ENCODE measurements at places on chromosomes 11 and 22.

DNA sequence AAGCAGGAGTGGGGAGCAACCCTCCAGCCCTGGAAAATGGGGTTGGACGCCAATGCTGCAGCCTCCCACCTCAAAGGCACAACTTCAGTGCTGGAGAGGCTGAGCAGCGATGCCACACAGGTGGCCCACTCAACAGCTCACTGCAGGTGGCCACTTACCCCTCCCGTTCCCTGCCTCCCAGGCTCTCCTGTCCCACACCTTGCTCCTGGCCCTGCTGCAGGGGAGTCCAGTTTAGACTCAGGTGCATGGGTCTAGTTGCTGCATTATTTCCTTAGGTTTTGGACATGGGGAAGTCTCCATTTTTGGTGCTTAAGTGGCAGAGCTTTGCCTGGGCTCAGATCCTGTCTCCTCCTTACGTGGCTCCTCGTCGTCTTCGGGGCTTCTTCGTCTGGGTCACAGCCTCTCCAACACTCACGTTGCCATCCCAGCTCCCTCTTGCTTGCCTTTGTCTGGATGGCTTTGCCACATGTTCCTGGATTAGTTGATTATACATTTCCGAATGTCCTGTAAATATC lies 898.3 kb downstream of the BRD1 start:
- no peak overlapping the region for H3K27ac ChIP-seq
- H3K36me3 ChIP-seq = no peaks in the 10 kb centered on the region
- H3K27me3 ChIP-seq = peaks cover 16% of the 10 kb centered on the region
- no peaks in the 10 kb centered on the region for H3K4me1 ChIP-seq
- no peak for DNase-seq
- no peak overlapping the region for H3K4me3 ChIP-seq

- no peaks in the 10 kb centered on the region for H3K27me3 ChIP-seq
- no peak overlapping the region for H3K27ac ChIP-seq
- no peak for DNase-seq
- no peak overlapping the region for H3K4me3 ChIP-seq
- no peaks in the 10 kb centered on the region for H3K36me3 ChIP-seq
- H3K4me1 ChIP-seq = peaks cover 8% of the 10 kb centered on the region
Measured at GRCh38 chr22:20423906-20424551, 13.6 kb downstream of the SCARF2 start.

- no peaks in the 10 kb centered on the region for H3K27me3 ChIP-seq
- no peaks in the 10 kb centered on the region for H3K36me3 ChIP-seq
- H3K27ac ChIP-seq = no peak overlapping the region
- no peak for DNase-seq
Measured at GRCh38 chr11:75100314-75100713, 3.6 kb upstream of the OR2AT4 start.

GRCh38 chr22:26267856-26268255 lies 98.6 kb downstream of the SEZ6L start:
- no peak for DNase-seq
- no peaks in the 10 kb centered on the region for H3K4me1 ChIP-seq
- no peaks in the 10 kb centered on the region for H3K36me3 ChIP-seq
- no peak overlapping the region for H3K27ac ChIP-seq
- peaks cover 63% of the 10 kb centered on the region for H3K27me3 ChIP-seq
- H3K4me3 ChIP-seq = no peak overlapping the region

- no peak for DNase-seq
- H3K4me1 ChIP-seq = 0 out of 2 replicates have a peak, but pooled peaks cover 2% of the 10 kb centered on the region
Measured at GRCh38 chr22:50114221-50115021, 24.6 kb downstream of the MOV10L1 start.

DNA sequence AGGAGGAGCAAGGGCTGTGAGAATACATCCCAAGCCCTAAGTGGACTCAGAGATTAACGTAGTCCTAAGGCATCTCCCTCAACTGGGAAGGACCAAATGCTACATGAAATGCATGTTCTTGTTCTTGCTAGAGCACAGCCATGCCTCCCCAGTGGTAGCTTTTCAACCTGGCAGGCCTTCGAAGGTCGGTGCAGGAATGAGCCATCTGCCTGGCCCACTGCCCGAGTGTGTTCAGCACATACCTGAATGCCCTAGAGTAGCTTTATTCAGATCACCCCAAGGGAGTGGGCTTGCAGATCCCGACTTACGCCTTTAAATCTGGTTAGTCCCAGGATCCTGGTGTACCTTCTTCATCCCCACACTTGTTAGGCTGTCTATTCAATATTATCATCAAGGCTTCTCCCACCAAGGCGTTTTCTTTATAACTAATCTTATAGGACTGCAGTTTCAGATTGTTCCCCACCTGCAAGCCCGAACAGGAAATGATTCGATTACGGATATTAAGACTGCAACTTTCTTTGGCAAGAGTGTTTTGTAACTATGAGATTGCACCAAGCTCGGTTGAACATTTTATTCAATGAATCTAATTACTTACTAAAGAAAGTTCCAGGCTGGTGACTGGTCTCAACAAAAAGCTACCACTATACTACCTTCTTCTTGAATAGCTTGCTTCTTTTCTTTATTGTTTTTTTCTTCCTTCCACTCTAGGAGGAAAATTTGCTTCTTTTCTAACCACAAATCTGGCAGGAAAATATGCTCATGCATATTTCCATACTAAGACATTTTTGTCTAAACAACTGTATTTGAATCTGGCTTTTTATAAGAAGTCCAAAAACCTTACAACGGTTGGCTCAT lies 115.6 kb downstream of the SGSM3 start:
- no peak for DNase-seq
- H3K27ac ChIP-seq = no peak overlapping the region
- no peak overlapping the region for H3K4me3 ChIP-seq

- H3K27me3 ChIP-seq = no peaks in the 10 kb centered on the region
- H3K4me1 ChIP-seq = no peaks in the 10 kb centered on the region
- H3K27ac ChIP-seq = no peak overlapping the region
Measured at GRCh38 chr22:22666307-22667091, 22.1 kb downstream of the GGTLC2 start.

- H3K27me3 ChIP-seq = no peaks in the 10 kb centered on the region
- H3K4me1 ChIP-seq = peaks cover 42% of the 10 kb centered on the region
- no peak for DNase-seq
- peak overlapping the region; percentile 88 for H3K27ac ChIP-seq
Measured at GRCh38 chr11:405954-406795, 8.6 kb downstream of the SIGIRR start.

- H3K27ac ChIP-seq = no peak overlapping the region
- no peaks in the 10 kb centered on the region for H3K27me3 ChIP-seq
- DNase-seq = no peak
- H3K4me3 ChIP-seq = no peak overlapping the region
- no peaks in the 10 kb centered on the region for H3K4me1 ChIP-seq
- H3K36me3 ChIP-seq = no peaks in the 10 kb centered on the region
Measured at GRCh38 chr22:23498811-23499798, 81.0 kb downstream of the IGLL1 start.

- no peak overlapping the region for H3K4me3 ChIP-seq
- no peaks in the 10 kb centered on the region for H3K36me3 ChIP-seq
- no peak overlapping the region for H3K27ac ChIP-seq
- H3K4me1 ChIP-seq = peaks cover 4% of the 10 kb centered on the region
- DNase-seq = no peak
Measured at GRCh38 chr11:73233692-73234470, 15.8 kb downstream of the P2RY2 start.

- H3K4me1 ChIP-seq = peaks cover 11% of the 10 kb centered on the region
- no peak for DNase-seq
- no peak overlapping the region for H3K4me3 ChIP-seq
- H3K36me3 ChIP-seq = peaks cover 7% of the 10 kb centered on the region
- H3K27me3 ChIP-seq = no peaks in the 10 kb centered on the region
Measured at GRCh38 chr11:69366591-69366990, 72.6 kb downstream of the MYEOV start.

- no peak overlapping the region for H3K27ac ChIP-seq
- no peaks in the 10 kb centered on the region for H3K36me3 ChIP-seq
- peak; percentile 48 for DNase-seq
Measured at GRCh38 chr11:74570266-74571061, 21.9 kb upstream of the POLD3 start.

DNA sequence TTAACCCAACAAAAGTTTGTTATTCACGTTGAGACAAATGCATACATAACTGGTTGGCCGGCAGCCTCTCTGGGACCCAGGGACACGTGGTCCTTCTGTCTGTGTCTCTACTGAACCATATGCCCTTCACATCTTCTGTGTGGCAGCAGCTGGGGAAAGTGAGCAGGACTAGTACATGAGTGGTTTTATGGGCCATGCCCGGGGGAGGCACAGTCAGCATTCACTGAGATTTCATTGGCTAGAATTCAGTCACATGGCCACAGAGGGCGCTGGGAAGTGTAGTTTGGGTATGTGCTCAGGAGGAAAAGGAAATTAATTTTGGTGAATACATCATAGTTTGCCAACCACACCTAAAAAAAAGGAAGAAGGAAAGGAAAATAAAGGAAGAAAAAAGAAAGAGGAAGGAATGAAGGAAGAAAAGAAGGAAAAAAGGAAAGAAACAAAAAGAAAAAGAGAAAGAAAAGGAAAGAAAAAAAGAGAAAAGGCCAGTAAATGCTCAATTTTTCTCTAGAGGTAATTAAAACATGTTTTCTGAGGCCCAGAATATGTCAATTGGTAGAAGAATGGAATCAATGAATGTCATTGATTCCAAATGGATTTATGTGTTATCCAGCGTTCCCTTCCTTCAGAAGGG lies 55.9 kb upstream of the KIRREL3 start:
- no peak for DNase-seq
- no peak overlapping the region for H3K27ac ChIP-seq
- H3K36me3 ChIP-seq = no peaks in the 10 kb centered on the region
- no peaks in the 10 kb centered on the region for H3K4me1 ChIP-seq
- H3K27me3 ChIP-seq = no peaks in the 10 kb centered on the region
- no peak overlapping the region for H3K4me3 ChIP-seq

DNA sequence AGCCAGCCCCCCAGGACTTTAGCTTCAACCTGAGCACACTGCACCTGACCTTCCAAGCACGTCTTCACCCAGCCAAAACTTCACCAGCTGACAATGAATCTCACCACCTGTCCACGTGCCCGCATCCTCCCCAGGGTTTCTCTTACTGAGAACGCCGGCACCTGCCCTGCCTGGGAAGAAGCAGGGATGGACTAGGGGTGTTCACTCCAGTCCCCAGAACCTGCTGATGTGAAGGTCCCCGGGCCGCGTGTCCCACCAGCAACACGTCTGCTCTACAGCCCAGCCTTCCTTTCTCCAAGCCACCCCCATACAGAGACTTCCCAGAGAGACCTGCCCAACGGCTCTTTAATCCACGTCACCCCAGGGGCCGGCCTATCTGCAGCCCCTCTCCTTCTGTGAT lies 12.8 kb downstream of the CPT1A start:
- no peak for DNase-seq
- H3K27ac ChIP-seq = no peak overlapping the region
- H3K4me1 ChIP-seq = peaks cover 9% of the 10 kb centered on the region

DNA sequence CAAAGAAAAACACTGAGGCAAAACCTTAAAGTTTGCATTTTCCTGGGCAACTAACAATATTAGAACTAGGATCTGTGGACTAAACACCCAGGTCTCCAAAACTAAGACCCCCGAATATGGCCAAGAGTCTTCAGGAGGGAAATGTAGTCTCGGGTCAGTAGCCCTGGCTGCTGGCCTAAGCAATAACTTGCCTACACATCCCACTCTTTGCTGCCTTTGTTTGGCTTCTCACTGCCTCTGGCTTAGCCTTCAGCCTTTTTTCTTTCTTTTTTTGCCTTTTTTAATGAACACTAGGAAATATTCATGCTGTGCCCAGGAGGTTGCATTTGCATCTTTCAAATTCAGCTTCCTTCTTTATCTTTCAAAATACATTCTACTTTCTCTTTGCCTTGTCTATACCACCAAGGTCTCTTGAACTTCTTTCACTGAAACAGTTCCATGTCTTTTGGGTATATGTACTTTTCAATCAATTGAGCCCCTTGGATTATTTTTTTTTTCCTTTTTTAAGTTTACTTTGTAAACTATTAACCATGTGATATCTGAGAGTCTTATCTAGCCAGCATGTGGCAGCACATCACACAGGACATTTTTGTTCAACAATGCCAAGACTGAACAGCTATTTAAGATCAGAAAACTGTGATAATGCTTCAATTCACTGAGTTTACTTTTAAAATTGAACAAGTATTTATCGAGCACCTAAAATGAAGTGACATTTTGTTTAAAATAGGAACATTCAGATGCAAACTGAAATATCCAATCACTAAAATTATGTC lies 165.0 kb upstream of the TRPC6 start:
- no peaks in the 10 kb centered on the region for H3K27me3 ChIP-seq
- no peaks in the 10 kb centered on the region for H3K36me3 ChIP-seq
- DNase-seq = no peak
- H3K4me1 ChIP-seq = no peaks in the 10 kb centered on the region

DNA sequence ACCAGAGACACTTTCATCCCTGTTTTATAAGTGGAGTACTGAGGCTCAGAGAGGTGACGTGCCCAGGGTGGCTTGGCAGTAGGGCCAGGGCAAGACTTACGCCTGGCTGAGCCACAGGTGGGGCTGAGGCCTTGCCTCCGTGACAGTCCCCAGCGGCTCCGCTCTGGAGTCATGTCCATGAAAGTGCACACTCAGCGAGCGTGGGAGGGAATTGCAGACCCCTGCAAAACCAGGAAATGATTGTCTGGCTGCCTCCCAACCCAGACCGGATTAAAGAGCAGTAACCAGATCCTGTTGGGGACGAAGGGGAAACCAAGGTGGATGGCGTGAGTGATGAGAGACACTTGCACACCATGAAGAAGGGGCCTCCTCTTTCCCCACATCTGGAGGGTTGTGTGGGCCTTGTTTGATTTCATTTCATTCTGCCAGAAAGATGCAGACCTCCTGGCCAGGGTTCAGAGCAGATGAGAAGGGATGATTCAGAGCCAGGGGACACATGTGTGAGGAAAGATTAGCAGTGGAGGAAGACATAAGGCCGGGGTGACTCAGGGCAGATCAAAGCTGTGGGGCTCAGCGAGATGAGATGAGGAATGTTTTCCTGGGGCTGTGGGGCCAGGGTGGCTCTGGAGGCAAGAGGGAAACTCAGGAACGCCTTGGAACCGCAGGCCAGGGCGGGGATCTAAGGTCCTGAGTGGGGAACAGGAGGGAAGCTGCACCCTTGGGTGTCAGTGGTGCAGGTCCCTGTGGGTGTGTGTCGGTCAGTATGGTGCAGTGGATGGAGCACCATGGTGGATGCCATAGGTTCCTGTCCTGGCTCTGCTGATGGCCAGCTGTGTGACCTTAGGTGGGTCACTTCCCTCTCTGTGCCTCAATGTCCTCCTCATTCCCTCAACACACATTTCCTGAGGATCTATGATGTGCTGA lies 29.9 kb upstream of the LRRC32 start:
- no peaks in the 10 kb centered on the region for H3K36me3 ChIP-seq
- H3K27ac ChIP-seq = peak overlapping the region; percentile 68
- H3K4me3 ChIP-seq = peak overlapping the region; percentile 6
- peaks cover 41% of the 10 kb centered on the region for H3K4me1 ChIP-seq

DNA sequence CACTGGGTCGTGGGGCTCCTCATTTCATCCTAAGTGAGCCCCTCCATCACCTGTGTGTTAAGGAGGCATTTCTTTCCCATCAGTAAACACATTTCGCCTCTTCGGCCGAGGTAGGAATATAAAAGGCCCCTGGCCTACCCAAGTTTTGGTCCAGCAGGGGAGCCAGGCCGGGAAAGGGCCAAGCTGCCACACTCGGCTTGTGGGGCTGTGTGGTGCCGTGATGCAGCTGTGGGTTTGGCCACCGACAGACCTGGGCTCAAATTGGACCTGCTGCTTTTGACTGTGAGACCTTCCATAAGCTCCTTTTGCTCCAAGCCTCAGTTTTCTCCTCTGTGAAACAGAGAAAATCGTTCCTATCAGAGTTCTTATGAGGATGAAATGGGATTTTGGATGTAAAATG lies 771 bp downstream of the NDUFV1 start:
- H3K36me3 ChIP-seq = peaks cover 19% of the 10 kb centered on the region
- H3K27me3 ChIP-seq = no peaks in the 10 kb centered on the region
- no peak for DNase-seq
